ENCODE measurements at places on chromosomes 11 and 22. TPM values are rescaled to one million over a fixed set of nuclear protein-coding genes. Genes with fewer than 3 reads are reported as not detected.

GRCh38 chr11:78193806-78194205 lies 5.1 kb downstream of the USP35 start:
- DNase-seq: no peak

GRCh38 chr22:30089655-30089974 lies 9.4 kb downstream of the HORMAD2 start:
- DNase-seq: no peak

The IL17REL gene
- not detected for polyA plus RNA-seq

The PICK1 gene
- polyA plus RNA-seq: 9.4 TPM

DNA sequence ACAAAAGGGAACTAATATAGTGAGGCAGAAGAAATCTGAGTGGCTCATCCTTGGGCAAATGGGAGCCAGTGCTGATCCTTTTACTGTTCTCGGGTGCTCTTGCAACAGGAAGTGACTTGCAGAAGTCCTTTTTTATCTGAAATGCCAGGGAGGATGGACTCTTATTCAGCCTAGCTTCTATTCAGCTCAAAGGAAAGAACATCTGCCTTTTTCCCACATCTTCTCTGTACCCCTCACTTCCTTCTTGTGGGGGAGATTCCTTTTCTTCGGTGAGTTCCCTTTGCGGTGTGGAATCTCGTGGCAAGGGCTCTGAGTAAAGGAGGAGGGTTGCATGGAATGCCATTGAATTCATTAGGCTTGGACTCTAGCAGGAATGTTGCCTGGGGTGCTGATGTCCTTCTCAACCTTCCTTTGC lies 76.2 kb downstream of the ZBTB16 start:
- no peak for DNase-seq
